ENCODE measurements at places on chromosomes 5 and 9.

DNA sequence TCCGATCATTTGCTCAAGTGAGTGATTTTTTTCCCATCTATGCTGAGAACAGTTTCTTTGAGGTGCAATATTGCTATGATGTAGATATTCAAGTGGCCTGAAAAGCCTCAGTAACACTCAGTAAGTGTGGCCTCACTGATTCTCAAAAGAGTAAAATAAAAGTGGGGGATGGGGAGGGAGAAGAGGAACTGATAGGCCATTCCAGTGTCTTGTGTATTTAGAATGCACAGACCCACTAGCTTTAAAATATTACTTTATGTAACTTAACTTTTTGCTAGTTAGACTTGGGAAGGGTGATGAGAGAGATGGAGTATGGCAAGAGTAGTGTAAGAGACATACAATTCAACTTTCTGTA, 79.5 kb upstream of the ZNF608 start:
- DNase-seq, result no peak

DNA sequence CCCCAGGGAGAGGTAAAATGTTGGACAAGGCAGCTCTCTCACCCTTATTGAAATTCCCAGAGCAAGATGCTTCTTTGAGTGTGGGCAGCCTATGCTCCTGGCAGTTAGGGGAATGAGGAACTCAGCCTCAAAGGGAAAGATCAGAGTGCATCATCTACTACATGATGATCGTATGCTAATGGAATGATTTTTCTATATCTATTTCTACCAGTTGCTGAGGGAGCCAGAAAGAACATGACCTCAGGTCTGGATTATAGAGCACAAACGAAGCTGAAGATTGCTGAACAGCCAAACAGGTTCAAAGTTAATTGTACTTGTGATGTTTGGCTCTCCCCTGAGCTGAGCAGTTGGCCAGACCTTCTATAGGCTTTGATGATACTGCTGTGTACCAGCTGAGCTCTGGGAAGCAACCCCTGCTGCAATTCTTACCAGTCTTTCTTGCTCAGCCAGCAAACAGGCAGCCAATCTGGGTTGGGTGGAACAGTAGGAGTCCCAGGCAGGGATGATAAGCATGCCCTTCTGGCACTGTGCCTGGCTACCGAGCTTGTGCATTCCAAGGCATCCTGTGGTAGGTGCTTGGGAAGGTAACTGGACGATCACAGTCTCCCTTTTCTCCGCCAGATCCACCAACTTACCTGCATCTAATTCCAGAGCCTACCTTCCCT, 10.3 kb upstream of the FBXL7 start:
- no peak for DNase-seq

DNA sequence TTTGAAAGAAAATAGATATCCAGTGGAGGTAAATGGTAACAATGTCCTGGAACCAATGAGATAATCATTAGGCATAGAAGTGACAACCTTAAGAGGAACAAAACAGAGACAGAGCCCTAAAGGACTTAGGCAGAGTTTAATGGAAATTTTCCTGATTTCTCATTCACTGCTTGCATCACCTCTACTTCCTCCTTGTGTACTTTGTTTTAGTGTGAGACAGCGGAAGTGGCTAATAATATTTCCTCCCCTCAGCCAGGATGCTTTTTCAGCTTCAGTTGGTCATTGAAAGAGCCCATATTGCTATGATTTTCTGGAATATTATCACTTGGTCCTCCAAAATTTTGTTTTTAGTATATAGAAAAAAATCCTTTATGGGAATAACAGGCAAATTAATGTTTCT, 153.4 kb upstream of the MPDZ start:
- DNase-seq, result no peak

DNA sequence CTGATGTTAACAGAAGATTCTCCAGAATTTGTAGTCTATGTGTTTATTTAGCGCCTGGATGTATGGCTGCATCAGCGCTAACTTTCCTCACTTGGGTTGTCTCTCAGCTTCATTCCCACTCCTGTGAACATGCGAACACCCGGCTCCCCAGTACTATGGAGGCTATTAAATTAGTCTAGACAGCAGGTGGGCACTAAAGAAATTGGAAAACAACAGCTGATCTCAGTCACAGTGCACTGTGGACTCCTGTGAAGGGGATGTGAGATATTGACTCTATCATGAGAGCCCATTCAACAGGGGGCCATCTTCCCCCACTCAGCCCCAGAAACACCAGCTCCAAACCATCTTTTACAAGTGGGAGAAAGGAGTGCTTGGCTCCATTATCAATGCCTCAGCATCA, 471.0 kb downstream of the KDM4C start:
- DNase-seq, result no peak

DNA sequence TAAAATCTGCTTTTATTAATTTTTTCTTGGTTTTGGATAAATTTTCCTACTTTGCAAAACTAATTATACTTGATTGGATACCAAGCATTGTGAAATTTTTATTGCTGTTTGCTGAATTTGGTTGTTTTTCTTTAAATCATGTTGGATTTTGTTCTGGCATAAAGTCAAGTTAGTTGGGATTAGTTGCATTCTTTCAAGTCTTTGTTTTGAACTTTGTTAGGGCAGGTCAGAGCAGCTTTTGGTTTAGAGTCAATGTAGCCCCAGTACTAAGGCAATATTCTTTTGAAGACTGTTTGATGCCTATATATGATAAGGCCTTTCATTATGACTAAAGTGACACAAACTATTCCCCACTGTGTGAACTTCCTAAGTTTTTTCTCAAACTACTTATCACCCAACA, 531.1 kb downstream of the RASEF start:
- DNase-seq, result no peak
